ENCODE measurements at places on chromosomes 5 and 9.

DNA sequence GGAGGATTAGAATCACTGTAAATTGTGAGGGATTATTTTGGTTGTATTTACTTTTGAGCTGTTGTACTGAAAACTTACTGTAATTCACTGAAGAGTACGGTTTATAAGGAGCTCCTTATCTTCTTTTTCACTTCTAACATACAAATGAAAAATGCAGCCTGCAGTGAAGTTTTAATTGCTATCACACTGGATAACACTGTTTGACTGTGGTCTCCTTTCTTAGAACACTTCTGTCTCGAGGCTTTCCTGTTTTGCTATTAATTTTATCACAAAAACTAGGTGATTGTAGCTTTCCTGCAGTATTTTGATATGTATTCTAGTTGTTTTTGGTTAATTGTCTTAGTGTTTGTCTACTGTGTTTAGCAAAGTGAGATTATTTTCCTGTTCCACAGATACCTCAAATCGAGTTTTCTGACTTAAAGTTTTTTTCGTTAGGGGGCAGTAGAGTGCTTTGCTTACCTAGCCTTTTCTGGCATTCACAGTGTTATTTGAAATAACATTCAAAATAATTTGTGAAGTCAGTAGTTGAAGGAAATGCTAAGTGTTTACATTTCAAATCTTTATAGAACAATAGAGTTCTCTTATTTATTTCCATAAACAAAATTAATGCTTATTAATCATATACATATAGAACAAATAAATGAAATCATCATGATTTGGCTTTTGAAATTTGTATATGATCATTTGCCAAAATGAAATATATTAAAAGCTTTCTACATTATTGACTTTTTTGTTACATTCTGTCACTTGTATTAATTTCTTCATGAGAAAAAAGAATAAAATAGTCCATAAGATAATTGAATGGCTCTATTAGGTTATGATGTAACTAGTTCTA, 52.9 kb downstream of the COMMD10 start:
- peak; percentile 60 for DNase-seq

- peak; percentile 33 for DNase-seq
These were observed 44.9 kb upstream of the SLC12A2 start for GRCh38 chr5:128038643-128039042.

DNA sequence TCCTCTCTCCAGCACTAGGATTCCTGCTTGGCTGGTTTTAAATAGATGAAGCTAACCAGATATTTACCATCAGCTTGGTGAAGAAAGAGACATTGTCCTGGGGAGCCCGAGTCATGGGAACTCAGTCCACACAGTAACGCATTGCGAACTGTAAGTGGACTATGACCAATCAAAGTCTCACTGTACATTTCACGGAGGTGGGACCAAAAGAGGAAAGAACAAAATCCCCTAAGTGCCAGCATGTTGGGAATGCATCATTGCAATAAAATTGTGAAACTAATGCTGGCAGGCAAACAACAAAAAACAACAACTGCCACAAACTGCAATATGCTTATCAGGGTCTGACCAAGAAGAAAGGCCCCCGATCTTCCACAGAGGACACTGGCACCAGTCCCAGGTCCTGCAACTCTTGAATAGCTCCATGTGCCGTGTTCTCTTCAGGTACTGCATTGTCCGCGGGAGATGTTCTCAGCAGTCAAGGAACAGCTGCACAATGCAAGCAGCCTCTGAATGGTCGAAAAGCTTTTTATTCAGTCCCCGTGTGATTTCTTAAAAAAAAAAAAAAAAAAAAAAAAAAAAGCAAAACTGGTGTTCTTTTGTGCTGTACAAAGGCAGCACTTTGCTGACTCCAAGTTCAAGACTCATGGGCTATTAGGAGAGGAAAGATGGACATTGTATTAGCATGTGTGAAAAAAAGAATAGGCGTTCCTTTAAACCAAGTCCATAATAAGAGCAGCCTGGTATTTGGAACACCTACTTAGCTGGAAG, 38.1 kb downstream of the SEMA6A start:
- no peak for DNase-seq

DNA sequence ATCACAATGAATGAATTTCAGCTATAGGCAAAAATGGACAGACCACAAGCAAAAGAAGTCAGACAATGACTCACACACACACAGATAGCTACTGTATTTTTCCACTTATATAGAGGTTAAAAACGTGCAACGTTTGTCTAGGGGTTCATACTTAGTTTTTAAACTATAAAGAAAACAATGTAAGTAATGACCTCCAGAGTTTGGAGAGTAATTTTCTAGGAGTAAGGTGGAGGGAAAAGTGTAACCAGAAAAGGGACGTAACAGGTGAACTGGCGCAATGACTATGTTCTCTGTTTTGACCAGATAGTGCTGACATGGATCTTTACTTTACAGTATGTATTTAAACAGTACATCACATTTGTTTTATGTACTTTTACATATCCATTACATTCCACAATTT, 51.1 kb downstream of the FNIP1 start:
- peak; percentile 45 for DNase-seq

GRCh38 chr9:108861464-108861863, 602 bp upstream of the ACTL7A start:
- no peak for DNase-seq

- no peak for DNase-seq
These were observed 622.4 kb downstream of the CHSY3 start for GRCh38 chr5:130526708-130527107.

- DNase-seq: peak; percentile 70
These were observed at the start of gene UNC5A for GRCh38 chr5:176810081-176810597. Gene UNC5A, plus strand, starts transcription at chr5:176810559. Its CDS starts 192 bp downstream, at chr5:176810751.

DNA sequence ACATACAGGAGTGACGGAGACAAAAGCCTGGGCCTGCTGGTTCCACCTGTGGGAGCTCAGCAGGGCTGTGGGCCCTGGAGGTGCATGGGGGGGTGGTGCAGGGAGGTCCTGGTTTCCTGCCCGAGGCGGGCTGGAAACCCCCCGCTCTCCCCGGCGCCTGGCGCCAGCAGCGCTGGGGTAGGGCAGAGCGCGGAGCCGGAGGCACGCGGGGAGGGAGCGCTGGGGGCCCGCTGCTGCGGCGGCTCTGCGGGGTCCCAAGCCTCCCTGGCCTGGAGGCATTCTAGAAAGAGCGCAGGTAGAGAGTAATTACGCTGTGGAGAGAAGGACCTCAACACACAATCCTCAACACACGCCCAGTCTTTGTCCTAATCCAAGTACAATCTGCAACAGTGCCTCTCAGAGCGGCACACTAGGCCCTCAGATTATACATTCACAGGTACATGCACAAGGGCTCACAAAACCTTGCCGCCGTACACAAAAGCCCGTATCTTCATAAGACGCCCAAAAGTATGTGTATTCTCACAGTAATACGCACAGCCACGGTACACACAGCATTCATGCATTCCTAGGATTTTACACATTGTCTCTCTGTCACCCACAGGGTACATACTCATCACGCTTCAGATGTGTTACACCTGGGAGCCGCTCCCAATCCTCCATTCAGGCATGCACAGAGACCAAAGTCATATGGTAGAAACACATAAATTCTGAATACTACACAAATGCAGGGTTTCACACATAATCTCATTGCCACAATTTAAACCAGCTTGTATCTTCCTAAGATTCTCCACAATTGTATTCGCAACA, 2.1 kb upstream of the HAND1 start:
- no peak for DNase-seq

DNA sequence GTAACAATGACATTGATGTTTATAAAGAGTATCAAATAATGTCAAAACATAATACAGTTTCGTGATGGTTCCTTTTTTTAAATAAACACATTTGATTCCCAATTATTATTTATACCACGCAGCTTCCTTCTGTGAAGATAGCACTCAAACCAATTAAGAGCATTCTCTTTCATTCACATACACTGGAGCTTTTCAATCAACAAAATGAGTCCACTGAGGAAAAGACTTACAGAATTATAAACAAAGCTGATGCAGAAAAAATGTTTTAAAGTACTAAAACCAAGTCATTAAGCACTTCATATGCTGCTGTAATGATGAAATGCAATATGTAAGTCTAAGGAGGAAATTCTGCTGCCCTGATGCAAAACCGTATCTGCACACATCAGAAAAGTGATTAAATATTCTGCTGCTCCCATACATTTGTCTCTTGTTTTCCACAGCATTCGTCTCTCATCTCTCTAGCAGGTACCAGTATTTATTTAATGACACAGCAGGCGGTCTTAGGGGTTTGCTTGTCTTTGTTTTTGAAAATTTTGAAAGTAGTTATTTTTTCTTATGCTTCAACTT, 147.1 kb downstream of the CDH10 start:
- no peak for DNase-seq

DNA sequence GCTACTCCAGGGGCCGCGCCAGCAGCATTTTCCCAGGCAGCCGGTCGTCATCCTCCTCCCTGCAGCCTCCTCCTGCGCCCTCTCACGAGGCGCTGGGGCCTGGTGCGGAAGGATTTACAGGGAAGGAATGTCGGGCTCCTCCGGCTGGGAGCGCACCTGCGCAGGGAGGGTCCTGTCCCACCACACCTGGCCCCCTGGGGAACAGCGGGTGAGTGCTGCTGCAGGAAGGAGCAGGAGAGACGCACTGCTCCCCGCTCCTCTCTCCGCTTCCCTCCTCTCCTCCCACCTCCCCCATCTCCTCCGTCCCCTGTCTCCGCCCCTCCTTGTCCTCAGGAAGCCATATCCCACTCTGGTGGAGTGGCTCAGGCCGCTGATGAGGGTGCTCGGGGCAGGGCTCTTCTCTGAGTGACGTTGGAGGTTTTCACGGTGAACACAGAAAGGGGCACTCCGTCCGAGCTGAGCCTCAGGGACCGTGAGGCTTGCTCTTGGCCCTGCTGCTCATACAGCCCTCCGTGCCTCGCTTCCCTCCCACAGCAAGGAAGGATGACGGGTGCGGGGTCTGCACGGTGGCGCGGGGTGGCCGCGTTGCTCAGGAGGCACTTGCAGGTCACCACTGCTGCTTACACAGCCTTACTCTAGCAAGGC, 31.3 kb downstream of the IRX4 start:
- no peak for DNase-seq

- DNase-seq: no peak
These were observed 840.3 kb upstream of the SEMA6A start for GRCh38 chr5:117414926-117415325.

GRCh38 chr9:112787978-112788377, 37.4 kb downstream of the SNX30 start:
- no peak for DNase-seq

- no peak for DNase-seq
These were observed 87.7 kb upstream of the ASS1 start for GRCh38 chr9:130356877-130357584.

GRCh38 chr9:128683340-128684064, 5.5 kb upstream of the SET start:
- DNase-seq: no peak

GRCh38 chr5:139272471-139273321, 20.8 kb upstream of the MATR3 start:
- no peak for DNase-seq

DNA sequence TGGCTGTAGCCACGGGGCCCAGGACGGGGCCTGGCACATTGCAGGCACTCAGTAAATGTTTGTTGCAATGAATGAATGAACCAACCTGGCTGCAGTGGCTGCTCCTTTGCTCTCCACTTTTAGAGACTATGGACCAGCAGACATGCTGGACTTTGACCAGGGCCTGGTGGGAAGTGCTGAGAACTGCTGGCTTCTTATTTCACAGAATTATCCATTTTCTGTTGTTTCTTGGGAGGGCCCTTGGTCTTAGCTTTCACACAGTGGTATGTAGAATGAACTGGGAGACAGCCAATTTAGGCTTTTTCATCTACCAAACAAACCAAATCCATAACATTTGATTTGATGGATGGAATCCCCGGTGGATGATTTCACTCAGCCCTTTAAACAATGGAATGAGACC, 78.0 kb upstream of the LHFPL2 start:
- no peak for DNase-seq

- no peak for DNase-seq
These were observed 159.4 kb downstream of the RASEF start for GRCh38 chr9:82903503-82903902.

DNA sequence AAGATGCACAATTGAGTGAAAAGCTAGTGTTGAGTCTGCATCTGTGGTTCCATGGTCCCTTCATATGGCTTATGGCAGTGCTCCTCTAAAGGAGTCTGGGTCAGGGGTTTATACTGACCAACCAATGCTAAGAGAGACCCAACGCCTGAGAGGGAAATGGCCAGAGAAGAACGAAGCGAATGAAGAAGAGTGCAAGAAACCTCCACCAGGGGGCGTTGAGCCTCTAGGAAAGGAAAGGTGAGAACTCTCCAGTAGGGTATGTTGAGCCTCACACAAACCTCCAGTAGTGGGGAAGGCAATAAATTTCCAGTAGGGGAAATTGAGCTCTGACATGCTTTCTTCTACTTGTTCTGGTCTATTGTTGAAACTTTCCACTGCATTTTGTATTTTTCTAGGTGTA, 470.6 kb downstream of the PRDM9 start:
- DNase-seq: peak; percentile 27

DNA sequence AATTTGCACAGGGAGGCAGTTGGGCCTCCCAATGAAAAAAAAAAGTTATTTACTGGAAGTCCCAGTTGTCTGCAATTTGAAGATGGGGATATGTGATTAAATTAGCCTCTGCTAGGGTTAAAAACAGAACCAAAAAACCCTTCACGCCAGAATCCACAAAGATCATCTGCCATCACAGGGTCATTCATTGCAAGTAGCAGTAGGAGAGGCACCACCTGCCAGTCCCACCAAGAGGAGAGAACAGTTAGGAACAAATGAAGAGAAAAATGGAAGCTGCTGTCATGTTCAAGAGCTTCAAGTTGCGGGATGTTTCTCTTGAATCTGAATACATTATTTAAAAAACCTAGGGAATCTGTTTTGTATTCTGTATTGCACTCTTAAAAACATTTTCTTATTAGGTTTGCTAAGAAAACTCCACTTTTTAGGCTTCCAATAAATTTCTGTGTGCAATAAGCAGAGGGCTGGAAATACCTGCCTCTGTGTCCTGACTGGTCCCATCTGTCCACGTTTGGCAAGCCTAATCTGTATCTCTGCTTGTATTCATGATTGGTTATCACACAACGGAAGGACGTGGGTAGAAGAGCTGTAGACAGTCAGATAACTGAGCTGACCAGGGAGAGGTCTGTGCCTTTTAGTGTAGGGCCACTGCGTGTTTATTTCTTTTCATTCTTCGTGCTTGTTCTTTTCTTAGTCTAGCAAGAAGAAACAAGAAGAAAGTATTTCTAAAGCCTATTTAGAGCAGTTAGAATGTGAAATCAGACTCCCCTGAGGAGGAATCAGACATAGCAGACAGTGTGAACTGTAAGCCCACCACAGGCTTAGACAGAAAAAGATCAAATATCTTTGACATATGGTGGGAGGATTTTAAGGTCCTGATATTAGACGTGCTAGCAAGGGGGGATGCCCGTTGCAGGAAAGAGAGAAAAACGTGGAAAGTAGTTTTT, 630.6 kb upstream of the SEMA6A start:
- peak; percentile 5 for DNase-seq

- DNase-seq: no peak
These were observed 501.0 kb upstream of the EDIL3 start for GRCh38 chr5:84885485-84886258.

DNA sequence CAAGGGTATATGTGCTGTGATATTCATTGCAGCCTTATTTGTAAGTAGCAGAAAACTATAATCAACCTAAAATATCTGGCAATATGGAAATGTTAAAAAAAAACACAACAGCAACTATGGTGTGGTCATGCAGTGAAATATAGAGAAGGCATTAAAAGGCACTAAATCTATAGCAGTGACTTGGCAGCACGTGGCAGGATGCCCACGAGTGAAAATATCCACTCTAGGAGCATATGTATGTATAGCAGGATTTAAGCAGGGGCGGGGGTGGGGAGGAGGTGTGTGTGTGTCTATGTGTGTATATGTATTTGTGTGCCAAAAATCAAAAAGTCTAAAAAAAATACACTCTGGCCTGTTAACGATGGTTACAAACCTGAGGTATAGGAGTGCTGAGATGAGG, 115.6 kb downstream of the RPS23 start:
- no peak for DNase-seq

- no peak for DNase-seq
These were observed 75.8 kb downstream of the ADAMTSL1 start for GRCh38 chr9:18549772-18550171.
